Activated B cell treated with CpG ODN at 0.5 μM for 24 hours (primary cell): ENCODE measurements at places on chromosomes 1 and 21. TPM values are rescaled to one million over a fixed set of nuclear protein-coding genes. Genes with fewer than 3 reads are reported as not detected.
A peak's percentile ranks its signal among the peaks of the same experiment; 100 is the strongest.

FAAH gene
- total RNA-seq, result 5.1 and 6.4 TPM in 2 replicates

DMBX1 gene
- total RNA-seq, result not detected in 2 replicates

SMIM11 gene
- total RNA-seq, result 3.8 and 4.3 TPM in 2 replicates

AIM2 gene
- 46.5 and 53.3 TPM in 2 replicates for total RNA-seq

DMRTA2 gene
- not detected in 2 replicates for total RNA-seq

GDAP2 gene
- 19.6 and 20.6 TPM in 2 replicates for total RNA-seq

WNT3A gene
- total RNA-seq, result not detected in 2 replicates

IFI44L gene
- 3.6 and 5.0 TPM in 2 replicates for total RNA-seq

PLPPR5 gene
- total RNA-seq, result not detected in 2 replicates

IL12RB2 gene
- 0.98 and 1.1 TPM in 2 replicates for total RNA-seq

TMEM82 gene
- total RNA-seq, result not detected in 2 replicates

SKI gene
- 37.2 and 37.6 TPM in 2 replicates for total RNA-seq

DNAJC11 gene
- 57.0 and 65.6 TPM in 2 replicates for total RNA-seq

PCAT6 gene
- 0.67 and 0.83 TPM in 2 replicates for total RNA-seq

PTAFR gene
- 2.2 and 3.6 TPM in 2 replicates for total RNA-seq

GRCh38 chr1:24717887-24718650 is 27.2 kb upstream of the CLIC4 start:
- DNase-seq, result no peak

- no peak for DNase-seq
Measured at GRCh38 chr1:117802531-117803257, 126.7 kb downstream of the GDAP2 start.

DNA sequence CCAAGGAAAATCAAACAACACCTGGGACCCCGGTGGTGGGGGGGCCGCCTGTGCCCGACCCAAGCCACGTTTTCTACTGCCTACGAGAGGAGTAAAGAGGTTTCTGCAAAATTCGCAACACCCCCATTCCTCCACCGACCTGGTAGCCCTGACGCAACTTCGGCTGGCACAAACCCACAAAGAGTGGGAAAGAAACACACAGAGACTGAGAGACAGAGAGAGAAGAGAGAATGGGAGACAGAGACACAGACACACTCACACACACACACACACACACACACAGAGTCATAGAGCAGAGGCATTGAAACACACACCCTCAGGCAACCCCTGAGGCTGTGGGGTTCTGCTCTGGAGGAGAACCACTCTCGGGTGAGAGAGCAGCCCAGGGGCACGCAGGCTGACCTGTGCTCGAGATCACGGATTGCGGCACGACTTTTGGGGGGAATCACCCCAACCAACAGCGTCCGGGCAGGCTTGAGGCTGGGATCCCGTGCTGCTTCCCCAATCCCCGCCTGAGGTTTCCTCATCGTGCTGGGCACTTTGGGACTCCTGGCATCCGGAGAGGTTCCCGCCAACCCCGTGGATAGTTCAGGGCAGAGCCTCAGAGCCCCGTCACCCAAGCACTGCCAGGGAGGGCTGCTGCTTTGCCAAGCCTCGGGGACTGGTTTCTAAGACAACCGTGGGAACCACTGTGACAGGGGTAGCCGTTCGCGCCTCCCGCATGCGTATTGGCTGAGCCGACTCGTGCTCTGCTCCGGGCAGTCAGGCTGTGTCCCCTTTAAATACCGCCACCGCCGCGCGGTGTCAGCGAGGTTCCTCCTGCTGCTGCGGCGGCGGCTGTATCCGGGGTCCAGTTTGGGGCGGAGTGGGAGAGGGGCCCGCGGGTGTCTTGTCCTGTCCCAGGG is 682.4 kb upstream of the TPTE start:
- no peak for DNase-seq

- no peak for DNase-seq
Measured at GRCh38 chr1:4166713-4167112, 266.6 kb upstream of the C1orf174 start.

- no peak for DNase-seq
Measured at GRCh38 chr1:94345148-94345721, 73.0 kb upstream of the ABCD3 start.

- no peak for DNase-seq
Measured at GRCh38 chr1:183096894-183097293, 73.7 kb downstream of the LAMC1 start.

- DNase-seq, result no peak
Measured at GRCh38 chr1:22673486-22674409, 20.7 kb downstream of the C1QB start.

- no peak for DNase-seq
Measured at GRCh38 chr1:210244746-210245367, 12.3 kb downstream of the SERTAD4 start.

GRCh38 chr1:235009074-235009473 is 119.6 kb downstream of the TOMM20 start:
- no peak for DNase-seq

- DNase-seq, result no peak
Measured at GRCh38 chr1:117759535-117759934, 153.7 kb downstream of the TENT5C start.

GRCh38 chr1:108816049-108816893 is 40.6 kb downstream of the AKNAD1 start:
- DNase-seq, result no peak

DNA sequence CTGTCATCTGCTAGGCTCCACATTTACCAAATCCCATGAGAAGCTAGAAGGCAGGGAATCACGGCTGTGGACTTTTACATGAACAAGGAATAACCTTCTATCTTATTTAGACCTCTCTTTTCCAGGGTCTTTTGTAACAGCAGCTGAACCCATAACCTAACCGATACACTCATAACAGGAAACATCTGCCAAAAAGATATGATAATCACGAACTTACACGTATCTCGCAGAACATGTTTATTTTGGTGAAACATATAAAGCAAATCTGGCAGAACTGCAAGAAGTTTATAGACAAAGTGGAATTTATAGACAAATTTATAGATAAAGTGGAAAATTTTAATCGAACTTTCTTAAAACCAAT is 20.4 kb downstream of the TINAGL1 start:
- no peak for DNase-seq

DNA sequence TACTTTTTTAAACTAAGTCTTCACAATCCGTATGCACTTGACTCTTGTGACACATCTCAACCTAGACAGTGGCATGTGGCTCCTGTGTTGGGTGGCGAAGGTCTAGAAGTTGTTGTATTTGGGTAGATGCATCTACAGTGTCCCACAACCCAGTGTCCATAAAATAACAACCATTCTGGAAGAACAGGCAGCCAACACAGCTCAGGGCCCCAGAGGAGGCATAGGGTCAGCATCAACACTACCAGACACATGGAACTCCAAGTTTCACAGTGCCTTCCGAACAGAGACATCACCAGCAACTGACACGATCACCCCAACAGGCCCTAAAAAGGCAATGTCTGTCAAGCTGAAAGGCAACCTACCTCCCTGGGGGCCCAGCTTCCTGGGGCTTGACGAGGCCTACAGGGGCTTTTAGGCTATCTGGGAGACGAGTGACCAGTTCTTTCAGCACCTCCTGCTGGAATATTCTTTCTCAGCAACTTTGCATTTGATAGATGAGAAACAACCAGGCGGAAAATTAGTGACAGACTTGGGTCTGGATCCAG is 5.6 kb downstream of the SH3BP5L start:
- DNase-seq, result no peak

DNA sequence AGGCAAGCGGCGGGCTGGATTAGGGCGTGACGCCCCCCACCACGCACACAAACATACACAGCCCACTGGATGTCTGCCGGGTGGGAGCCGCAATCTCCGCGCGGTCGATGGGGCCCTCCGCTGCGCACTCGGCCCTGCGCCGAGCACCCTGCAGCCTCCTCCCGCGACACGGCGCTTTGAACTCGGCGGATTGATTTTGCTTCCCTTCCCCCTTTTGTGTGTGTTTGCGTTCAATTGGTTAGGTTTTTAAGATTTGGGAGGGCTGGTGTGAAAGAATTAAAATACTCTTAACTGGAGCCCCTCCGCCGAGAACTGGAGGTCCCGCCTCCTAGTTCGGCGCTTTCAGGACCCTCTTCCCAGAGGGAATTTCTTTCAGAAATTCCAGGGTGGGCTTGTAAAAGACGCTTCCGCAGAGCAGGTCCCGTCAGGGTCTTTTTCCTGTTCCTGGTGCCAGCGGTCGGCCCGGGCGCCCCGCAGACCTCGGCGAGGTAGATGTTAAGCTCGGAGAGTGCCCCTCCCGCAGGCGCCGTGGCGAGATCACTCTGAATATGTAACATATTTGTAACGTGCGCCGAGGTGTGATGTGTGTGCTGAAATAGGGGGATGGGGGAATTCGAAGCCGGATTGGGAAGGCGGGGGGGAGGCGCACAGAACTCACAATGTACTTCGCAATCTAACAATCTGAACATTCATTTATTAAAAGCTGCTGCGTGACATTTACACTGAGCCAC is 8.0 kb upstream of the BARHL2 start:
- DNase-seq, result no peak

GRCh38 chr1:54566438-54567141 is 18.6 kb downstream of the ACOT11 start:
- no peak for DNase-seq

GRCh38 chr21:41217671-41218385 is 49.9 kb downstream of the BACE2 start:
- DNase-seq, result no peak

DNA sequence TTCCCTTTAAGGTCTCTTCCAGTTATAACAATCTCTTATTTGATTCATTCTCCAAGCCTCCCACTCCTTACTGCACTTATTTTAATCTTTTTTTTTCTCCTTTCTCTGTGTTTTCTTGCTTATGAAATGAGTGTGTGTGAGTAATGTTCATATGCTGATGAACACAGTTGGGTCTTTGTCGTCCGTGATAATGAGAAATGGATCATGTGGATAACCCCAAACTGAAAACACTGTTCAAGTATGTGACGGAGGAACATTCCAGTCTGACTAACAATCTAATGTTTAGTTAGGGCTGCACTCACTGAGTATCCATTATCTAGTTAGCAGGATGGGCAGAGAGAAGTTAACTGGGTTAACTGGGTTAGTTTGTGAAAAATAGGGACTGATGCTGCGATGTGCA is 253.1 kb upstream of the DUSP10 start:
- no peak for DNase-seq

- no peak for DNase-seq
Measured at GRCh38 chr1:169186106-169186505, 79.6 kb downstream of the ATP1B1 start.

GRCh38 chr1:153548722-153549688 is at the start of gene S100A3:
Gene S100A3 (minus strand): TSS chr1:153549258. CDS start chr1:153548485, 773 bp downstream.
- no peak for DNase-seq

DNA sequence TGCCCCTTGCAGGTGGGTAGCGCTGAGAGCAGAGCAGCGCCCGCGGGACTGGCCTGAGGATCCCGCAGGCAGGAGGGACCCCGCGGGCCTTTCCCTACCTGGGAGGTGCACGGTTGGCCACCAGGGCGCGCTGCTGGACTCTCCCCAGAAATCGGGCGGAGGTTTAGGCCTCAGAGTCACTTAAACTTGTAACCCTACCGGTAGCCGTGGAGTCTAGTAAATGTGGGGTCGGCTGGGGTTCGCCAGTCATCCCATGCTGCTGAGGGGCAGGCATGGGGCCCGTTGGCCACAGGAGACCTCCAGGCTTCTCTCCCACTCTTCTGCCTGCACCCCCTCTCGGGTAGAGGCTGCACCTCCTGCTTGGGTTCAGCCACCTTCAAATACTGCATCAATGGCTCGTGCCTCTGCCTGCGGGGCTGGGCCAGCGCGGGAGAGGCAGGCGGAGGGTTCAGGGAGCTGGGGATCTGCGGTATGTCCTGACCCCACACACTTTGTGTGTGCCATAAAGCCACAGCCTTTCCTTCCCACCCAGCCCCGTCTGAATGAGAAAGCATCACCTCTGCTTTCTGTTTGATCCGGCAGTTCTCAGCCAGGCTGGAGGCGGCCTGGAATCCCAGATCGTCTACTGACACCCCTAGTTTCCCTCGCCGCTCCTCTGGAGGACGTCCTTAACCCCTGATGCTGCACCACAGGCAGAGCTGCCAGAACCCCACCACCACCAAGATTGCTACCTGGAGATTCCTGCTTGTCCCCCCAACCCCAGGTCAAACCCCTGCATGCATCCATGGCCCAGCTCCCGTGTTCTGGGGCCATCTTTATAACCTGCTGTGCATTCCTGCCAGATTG is 12.3 kb upstream of the GSTM4 start:
- peak; percentile 81 for DNase-seq
